ENCODE measurements at places on chromosomes 1 and 21. TPM values are rescaled to one million over a fixed set of nuclear protein-coding genes. Genes with fewer than 3 reads are reported as not detected.

DNA sequence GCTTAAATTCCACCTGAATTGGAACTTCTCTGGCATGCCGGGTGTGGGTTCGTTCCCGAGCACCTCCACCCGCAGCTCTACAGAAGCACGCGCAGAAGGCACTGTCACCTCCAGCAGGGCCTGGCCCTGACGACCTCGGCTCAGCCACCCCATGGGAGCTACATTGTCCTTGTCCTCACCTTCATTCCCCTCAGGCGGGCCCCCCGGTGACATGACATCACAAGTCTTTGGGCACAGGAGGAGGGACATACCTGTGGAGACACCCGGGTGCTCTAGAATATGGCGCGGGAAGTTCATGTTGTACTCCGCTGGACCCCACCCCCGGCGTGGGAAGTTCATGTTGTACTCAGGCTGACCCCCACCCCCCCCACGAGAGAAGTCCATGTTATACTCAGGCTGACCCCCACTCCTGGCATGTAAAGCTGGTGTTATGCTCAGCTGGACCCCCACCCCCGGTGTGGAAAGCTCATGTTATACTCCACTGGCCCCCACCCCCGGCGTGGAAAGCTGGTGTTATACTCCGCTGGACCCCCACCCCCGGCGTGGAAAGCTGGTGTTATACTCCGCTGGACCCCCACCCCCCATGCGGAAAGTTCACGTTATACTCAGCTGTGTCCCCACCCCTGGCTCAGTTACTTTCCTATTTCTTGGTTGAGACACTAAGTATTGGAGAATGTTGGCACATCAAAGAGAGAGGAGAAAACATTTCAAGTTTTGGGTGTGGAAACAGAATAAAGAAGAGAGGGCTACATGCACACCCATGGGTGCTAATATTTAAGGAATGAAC lies 37.6 kb downstream of the UMODL1 start:
- DNase-seq = no peak

BEST4 gene
- polyA plus RNA-seq = 0.21 TPM

GRCh38 chr1:20255666-20256065 lies 35.0 kb upstream of the VWA5B1 start:
- DNase-seq = no peak

GRCh38 chr1:9875636-9876000 lies 34.5 kb downstream of the CTNNBIP1 start:
- no peak for DNase-seq

SUSD4 gene
- polyA plus RNA-seq = not detected

DNA sequence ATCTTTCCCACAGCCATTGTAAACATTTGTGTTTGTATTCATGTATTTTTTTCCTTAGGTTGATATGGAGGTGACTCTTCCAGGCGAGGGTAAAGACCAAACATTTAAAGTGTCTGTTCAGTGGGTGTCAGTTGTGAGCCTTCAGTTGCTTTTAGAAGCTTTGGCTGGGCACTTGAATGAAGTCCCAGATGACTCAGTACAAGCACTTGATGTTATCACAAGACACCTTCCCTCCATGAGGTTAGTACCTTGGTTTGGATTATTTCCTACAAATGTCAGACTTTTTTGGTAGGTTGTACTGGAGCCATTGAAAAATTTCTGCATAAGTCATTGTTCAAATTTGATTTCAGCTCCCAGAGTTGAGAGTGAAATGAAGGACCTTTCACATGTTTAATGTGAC lies 17.4 kb downstream of the AGO4 start:
- no peak for DNase-seq

CTH gene
- polyA plus RNA-seq = 2.0 TPM

- DNase-seq = peak; percentile 19
Observed at GRCh38 chr21:43352568-43353281, 74.2 kb downstream of the SIK1 start.
